ENCODE measurements at places on chromosomes 5 and 9.

DNA sequence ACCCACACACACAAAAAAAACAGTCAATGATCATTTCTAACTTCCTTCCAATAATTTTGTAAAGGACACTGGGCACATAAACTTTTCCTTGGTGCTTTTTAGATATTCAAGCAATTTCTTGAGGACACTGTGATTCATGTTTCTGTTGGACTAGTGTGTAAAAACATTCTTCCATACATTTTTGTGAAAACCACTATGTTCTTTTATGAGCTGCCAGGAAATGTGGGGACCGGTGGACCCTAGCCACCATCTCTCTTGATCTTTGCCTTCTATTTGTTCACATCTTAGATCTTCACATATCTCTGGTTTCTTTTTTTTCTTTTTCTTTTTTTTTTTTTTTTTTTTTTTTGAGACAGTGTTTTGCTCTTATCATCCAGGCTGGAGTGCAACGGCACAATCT, 287.4 kb downstream of the GLIS3 start:
- no peak for DNase-seq

- DNase-seq = no peak
These were observed 32.1 kb downstream of the VCAN start for GRCh38 chr5:83503662-83504061.

DNA sequence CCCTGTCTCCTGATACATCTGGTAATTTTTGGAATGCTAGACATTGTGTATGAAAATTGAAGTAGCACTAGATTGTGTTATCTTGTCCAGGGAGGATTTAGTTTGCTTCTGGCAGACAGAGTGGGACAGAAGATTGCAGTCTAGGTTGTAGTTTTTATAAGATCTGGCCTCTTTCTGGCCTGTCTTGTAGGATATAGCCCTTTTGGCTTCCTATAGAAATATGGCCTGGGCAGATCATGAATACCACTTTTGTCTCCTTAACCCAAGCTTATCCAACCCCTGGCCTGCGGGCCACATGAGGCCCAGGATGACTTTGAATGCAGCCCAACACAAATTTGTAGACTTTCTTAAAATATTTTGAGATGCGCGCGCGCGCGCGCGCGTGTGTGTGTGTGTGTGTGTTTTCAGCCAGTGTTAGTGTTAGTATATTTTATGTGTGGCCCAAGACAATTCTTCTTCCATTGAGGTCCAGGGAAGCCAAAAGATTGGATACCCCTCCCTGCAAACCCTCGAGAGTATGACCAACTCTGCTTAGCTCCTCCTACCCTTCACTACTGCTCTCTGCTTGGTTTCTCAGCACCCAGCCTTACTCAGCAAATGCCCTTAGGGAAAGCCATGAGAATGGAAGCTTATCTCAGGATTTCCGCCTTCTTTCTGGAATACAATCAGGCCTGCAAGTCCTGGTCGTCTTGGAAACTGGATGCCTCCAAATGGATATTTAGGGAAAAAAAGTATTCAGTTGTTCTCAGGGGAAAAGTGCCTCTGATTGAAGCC, 26.5 kb downstream of the ANKRD33B start:
- no peak for DNase-seq

DNA sequence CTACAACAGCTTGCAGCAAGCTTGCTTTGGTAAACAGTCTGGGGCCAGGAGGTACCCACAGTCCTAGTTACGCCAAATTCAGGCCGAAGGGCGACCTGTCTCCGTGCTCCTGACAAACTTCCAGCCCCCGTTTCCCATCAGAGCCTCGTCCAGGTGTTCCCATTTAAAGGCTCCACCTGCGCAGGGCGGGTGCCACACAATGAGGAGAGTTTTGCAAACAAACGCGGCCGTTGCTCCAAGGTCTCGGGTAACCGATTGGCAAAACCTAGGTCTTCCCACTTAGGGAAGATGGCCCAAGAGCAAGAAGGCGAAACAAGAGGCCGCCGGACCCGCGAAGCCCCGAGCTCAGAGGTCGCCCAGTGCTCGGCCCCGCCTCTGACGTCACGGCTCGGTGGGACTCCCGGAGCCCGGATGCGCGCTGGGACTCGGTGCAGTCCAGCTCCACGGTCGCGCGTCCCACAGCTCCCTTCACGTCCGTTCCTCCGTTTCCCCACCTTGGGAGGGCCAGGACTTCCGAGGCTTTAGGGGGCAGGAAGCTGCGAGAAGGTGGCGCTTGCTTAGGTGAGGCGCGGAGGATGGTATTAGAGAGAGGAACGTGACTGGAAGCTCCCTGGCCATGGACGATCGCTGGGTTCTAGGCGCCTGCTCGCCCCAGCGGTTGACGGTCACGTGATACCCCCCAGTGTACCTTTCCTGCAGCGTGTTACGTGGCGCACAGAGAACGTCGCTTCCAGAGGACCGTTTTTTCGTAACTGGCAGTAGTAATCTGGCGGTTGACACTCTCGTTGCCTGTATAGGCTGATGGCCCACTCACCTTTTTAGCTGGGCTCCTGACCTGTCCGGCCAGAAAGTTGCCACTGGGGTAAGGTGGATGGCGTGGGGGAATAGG, 41.8 kb upstream of the KDM4C start:
- peak; percentile 60 for DNase-seq

DNA sequence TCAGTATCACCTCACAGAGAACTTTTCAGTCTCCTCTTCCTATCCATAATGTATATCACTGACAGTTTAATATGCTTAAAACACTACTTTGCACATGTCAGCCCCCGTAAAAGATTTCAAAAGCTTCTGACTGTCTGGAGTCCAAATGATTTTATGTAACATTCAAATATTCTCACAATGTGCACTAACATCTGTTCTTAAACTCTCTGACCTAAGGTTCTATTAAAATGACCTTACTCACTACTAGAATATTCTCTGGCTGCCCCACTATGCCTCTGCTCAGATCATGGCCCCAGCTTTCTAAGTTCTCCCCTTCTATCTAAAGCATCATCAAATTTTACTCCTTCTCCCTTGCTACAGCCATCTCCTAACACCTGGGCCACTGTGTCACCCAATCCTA, 52.5 kb downstream of the AP3B1 start:
- no peak for DNase-seq

GRCh38 chr5:62190173-62190572, 115.8 kb upstream of the KIF2A start:
- peak; percentile 0 for DNase-seq

GRCh38 chr5:16744164-16744880, 127.5 kb upstream of the RETREG1 start:
- no peak for DNase-seq

- no peak for DNase-seq
These were observed 80.9 kb downstream of the NSUN2 start for GRCh38 chr5:6551955-6552313.

DNA sequence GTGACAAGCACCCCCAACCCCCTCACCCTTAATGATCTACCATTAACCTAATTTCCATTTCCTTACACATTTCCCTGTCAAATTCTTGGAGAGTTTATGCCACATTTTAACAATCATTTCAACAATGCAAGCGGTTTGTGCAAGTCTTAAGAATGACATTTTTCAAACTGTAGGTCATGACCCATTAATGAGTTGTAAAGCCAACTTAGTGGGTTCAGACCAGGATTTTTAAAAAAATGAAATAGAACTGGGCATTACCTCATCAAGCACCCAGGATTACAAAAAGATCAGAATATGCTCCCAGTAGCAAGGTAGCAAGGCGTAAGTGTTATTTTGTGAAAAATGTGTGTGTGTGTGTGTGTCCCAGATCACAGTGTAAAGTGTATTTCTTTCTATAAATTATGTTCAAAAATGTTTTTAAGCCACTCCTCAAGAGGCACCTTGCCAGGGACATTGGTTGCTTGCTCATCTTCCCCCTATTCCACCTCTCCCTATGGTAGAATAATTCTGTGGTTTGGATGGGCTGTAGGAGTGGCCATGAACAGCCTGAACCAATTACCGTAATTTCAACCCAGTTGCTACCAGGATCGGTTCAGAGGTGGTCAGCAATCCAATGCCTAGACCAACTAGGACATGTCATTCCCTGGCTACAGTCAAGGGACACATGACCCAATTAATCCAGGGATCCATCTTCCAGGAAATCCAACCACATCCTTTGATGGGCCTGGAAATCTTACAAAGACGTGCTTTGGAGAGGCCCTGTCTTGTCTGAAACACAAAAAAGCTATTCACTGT, 14.4 kb upstream of the TGFBR1 start:
- no peak for DNase-seq

- DNase-seq = peak; percentile 1
These were observed 41.1 kb downstream of the ACTBL2 start for GRCh38 chr5:57441557-57441956.

DNA sequence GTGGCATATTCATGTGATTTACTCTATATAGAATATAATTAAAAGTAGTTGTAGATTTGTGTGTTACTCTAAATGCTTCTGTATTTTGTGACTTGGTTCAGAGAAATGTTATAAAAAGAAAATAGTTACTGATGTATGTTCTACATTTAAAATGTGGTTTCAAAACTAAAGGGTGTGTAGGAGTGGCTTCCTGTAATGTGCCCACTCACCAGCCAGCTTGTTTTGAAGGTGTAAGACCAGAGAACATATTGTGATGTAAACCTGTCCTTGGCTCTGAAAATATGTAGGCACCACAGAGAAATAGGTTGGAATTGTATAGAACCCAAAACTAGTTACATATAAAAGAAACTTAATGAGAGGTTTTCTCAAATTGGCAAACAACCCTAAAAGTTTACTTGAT, 51.2 kb upstream of the ARRDC3 start:
- no peak for DNase-seq

DNA sequence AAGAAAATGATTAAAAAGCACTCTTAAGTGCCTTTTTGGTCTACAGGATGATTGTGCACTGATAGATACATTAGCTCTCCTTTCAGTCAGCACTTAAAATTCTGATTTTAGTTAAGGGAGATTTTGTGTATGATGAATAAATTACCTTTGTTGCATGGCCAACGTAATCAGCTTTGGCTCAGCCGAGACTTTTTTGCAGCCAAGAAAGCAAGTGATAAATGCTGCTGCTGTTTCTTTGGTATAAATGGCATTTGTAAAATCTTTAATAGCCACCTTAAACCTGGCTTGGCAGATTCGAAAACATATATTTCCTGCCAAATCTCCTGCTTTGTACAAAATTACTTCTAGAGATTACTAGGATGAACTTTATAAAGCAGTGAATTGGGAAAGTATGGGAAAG, 147.7 kb downstream of the DCP2 start:
- no peak for DNase-seq

DNA sequence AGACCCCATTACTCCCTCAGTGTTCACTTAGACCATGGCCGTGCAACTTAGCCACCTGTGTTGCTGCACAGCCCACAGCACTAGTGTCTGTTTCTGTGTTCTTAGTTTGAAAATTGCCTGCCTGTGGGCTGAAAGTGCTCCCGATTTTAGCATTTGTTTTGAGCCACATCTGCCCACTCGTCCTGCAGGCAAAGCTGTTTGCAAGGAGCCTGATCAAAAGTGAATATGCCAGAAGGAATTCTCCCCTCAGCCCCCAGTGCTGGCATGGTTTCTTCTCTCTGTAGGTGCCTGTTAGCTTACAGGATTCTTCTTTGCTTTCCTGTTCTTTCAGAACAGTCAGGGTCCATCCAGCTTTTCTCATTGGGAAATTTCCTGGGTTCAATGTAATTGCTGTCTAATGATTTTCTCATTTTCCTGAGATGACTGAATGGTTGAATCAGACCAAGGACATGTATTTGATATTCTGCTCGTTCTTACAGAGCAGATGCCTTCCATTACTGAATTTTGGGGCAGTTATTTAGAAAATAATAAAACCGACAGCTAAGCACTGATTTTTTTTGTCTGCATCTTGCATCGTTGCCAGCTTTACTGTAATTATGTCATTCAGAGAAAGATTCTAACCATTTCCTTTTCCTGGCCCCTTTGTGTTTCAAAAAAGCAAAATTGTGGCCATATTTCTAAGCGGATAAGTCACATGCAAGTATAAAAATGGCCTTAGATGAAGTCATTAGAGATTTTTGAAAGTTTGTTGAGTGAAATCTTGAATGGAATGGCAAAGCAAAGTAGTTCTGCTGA, 111.1 kb upstream of the CKMT2 start:
- no peak for DNase-seq

DNA sequence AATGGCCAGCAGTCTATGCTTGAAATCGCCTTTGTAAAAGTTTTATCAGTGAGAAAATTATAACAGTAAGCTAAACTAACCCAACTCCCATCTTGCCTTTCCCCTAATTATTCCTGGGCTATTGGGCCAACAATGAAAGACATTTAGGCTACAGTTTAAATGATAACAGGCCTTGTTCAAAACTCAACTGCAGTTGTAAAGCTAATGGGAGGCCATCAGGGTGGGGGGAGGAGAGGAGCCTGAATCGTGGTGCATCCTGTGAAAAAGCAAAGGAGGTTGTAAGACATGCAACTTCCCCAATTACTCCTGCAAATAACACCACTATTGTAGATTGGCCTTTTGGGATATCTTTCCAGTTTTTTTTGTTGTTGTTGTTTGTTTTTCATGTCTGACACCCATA, 53.8 kb downstream of the ACTL7B start:
- DNase-seq = no peak

GRCh38 chr5:107284822-107285525, 385.8 kb downstream of the EFNA5 start:
- DNase-seq = no peak

- DNase-seq = no peak
These were observed 80.7 kb downstream of the PTPDC1 start for GRCh38 chr9:94164806-94165549.

DNA sequence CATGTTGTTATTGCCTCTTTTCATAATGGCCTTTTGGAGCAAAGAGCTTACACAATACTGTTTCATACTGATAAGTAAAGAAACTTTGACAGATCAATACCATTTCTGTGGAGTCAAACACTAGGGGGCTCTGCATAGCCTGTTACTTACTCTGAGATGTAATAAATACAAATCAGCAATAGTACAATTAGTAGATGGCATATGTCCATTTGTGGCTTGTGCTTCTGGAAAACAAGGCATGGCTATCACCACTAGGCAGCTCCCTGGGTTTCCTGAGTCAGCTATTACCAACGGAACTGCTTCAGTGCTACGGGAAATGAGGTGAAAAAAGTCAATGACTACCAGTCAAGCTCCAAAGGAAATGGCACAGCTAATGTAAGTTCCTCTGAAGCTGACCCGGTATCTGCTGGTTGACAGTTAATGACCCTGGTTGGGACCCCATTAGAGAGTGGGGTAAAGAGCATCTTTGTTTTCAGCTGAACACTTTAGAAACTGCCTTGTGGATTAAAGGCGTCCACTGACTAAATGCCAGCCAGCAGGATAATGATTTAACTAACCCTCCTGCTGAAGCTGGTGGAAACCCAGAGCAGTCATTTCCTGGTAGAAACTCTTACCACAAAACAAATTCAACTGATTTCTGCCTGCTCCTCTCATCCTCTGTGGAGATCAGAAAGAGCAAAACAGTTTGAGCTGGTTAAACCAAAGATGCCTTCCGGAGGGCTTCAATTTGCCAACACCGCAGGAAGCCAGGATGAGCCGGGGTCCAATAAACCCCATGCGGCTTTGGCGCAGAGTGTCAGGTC, 69.0 kb upstream of the FAM169A start:
- DNase-seq = peak; percentile 9

DNA sequence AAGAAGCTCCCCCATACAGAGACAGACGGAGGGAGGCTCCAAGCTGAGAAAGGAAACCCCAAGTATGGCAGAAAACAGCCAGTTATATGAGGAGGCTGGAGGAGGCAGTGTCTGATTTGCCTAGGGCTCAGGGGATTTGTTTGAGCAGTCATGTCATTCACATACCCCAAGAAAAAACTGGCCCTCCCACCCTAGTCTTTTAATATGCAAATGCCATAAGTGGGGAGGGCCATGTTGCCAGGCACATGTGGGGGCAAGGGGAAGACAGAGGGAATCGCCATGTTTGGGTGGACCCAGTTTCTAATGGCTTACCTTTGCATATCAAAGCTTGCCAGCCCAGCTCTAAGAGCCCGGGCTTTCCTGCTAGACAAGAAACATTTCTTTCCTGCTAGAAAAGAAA, 1163.8 kb downstream of the TAF11L14 start:
- DNase-seq = no peak

- no peak for DNase-seq
These were observed 30.3 kb upstream of the IL17B start for GRCh38 chr5:149409268-149409948.

All from suppressor macrophage treated with lipopolysaccharide for 4 hours (primary cell).